Stimulated activated CD4-positive, alpha-beta T cell treated with anti-CD3 and anti-CD28 coated beads, Interleukin-1b, Interleukin-23, amount 100 ng/mL, for 1 hour (primary cell): ENCODE measurements at places on chromosomes 6 and 20.
A peak's percentile ranks its signal among the peaks of the same experiment; 100 is the strongest.

GRCh38 chr6:144262470-144263369 is 22.4 kb upstream of the UTRN start:
- no peak for DNase-seq

GRCh38 chr6:39189915-39190544 is 39.2 kb downstream of the KCNK5 start:
- DNase-seq: no peak

- no peak for DNase-seq
Measured at GRCh38 chr6:48036316-48036715, 74.7 kb downstream of the PTCHD4 start.

- DNase-seq: no peak
Measured at GRCh38 chr6:84362193-84362821, 134.9 kb upstream of the CEP162 start.

GRCh38 chr6:144338951-144339700 is 54.0 kb downstream of the UTRN start:
- no peak for DNase-seq

GRCh38 chr6:46947497-46947896 is 25.8 kb upstream of the ADGRF5 start:
- no peak for DNase-seq

- no peak for DNase-seq
Measured at GRCh38 chr20:51019656-51020592, 3.0 kb downstream of the KCNG1 start.

DNA sequence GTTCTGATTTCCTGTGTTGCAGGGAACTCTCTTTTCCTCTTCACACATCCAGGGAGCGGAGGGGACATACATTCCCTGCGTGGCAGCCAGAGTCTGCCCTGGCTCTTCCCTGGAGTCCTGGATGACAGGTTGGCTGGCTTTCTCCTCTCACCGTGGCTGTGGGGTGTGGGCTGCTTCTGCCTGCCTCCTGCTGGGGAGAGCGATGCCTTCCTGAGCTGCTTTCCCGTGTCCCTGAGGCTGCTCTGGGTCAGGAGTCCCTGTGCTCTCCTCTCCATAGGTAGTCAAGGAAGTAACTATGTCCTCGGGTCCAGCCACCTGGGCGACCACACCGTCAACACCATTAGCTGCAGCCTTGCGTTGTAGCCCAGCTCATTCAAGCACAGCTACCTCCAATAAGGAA is 451.7 kb downstream of the QKI start:
- no peak for DNase-seq

- no peak for DNase-seq
Measured at GRCh38 chr6:111727802-111728201, 122.1 kb upstream of the TRAF3IP2 start.

GRCh38 chr20:49216991-49217578 is 2.1 kb upstream of the DDX27 start:
- peak; percentile 84 for DNase-seq

GRCh38 chr6:75296811-75297779 is 12.5 kb upstream of the TMEM30A start:
- DNase-seq: no peak

- peak; percentile 22 for DNase-seq
Measured at GRCh38 chr6:166257911-166258318, 50.3 kb downstream of the PRR18 start.

DNA sequence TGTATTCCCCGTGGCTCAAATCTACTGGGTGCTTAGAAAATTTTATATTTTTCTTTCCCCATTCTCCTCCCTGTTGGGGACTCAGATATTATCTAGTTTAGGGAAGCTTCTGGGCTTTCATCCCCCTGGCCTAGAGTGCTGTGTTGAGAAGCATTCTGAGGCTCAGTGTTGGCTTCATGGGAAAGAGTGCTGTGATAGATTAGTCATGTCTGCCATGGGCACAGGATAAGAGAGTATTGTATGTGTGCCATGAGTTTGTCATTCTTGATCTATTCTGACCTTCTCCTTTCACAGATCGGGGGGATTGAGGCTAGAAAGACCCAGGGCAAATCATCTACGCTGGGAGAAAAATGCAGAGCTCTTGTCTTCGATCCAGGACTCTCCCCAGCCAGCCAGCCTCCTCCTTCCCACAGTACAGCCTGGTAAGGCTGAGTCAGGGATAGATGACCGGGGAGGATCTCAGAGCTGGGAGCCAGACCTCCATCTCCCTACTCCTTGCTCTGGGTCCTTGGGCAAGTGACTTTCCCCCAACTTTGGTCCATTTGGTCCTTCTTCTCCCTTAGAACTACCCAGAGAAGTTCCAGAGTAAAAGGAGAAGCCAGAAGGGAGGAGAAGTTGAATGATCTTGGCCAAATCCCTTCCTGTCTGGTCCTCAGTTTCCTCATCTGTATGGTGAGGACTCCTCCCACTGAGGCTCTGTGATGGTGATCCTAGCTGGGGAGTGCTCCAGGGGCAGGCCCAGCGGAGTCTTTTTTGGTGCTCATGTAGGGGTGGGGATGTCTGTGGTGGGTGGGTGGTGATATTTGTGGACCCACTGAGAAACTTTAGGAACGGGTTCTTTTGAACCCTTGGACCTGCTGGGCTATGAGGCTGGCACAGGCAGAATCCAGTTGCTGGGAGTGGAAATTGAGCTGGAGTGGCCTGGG is 5.0 kb downstream of the SRC start:
- DNase-seq: no peak

- DNase-seq: no peak
Measured at GRCh38 chr6:148448369-148449012, 105.9 kb downstream of the SASH1 start.

GRCh38 chr20:59400708-59401107 is 100.3 kb downstream of the EDN3 start:
- DNase-seq: no peak

- DNase-seq: no peak
Measured at GRCh38 chr20:16520154-16520553, 53.1 kb downstream of the KIF16B start.

DNA sequence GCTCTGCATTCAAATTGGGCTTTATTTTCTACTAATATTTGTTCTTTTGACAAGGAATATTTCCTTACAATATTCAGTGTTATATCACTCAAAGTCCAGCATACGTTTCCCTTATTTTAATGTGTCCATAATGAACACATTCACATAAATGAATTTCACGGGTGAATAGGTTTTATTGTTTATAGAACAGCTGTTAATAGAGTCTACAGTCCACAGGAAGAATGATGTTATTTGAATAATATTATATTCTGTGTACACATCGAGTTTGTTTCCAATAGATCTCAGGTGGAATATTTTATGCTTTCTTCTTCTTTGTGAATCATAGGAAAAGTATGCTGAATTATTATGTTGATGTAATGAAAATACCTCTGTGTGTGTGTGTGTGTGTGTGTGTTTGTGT is 582.4 kb downstream of the CDH26 start:
- DNase-seq: no peak
